ENCODE measurements at places on chromosomes 6 and 20.

DNA sequence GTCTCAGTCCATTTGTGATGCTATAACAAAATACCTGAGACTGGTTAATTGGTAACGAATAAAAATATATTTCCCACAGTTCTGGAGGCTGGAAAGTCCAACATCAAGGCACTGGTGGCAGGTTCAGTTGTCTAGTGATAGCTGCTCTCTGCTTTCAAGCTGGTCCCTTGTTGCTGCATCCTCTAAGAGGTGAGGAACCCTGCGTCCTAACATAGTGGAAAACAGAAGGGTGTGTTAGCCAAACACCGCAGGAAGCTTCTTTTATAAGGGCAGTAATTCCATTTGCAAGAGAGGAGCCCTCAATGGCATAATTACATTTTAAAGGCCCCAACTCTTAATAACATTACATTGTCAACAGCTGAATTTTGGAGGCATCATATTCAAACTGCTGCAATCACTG lies 372.7 kb downstream of the ADGRB3 start:
- no peak for DNase-seq

DNA sequence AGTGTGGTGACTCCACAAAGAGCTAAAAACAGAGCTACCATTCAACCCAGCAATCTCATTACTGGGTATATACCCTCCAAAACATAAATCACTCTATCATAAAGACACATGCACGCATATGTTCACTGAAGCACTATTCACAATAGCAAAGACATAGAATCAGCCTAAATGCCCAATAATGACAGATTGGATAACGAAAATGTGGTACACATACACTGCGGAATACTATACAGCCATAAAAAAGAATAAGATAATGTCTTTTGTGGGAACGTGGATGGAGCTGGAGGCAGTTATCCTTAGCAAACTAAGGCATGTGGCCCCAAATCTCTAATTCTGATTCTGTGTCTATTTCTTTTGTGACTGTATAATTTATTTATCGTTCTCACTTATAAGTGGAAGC lies 124.5 kb upstream of the PRND start:
- no peak for DNase-seq

DNA sequence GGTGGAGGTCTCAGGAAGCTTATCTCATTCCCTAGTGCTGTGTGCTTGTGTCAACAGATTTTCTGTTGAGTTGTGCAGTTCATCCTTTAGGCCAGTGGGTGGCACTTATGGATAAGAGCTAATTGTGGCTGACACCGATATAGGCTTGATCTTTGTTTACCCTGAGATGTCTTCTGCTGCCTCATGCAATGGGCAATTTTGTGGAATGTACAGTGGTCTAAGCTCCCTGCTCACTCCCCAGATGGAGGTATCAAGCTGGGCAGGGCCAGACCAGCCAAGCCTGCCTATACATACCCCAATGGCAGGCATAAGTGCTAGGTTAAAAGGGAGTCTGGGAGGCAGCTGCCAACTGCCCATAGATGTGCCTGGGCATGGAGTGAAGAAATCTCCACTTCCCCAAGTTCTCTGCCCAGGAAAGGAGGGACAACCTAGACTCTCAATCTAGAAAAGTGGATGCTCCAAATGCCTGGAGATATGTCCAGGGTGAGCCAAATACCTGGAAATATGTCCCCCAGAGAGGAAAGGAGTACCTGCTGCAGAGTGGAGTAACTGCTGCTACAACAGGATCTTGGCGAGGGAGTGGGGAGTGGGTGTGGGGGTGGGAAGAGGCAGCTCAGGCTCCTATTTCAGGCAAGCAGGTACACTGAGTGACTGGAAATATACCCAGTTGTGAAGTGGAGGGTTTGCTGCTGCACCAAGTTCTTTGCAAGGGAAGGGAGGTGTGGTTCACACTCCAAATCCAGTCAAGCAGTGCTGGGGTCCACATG lies 53.2 kb upstream of the ARG1 start:
- peak; percentile 63 for DNase-seq

DNA sequence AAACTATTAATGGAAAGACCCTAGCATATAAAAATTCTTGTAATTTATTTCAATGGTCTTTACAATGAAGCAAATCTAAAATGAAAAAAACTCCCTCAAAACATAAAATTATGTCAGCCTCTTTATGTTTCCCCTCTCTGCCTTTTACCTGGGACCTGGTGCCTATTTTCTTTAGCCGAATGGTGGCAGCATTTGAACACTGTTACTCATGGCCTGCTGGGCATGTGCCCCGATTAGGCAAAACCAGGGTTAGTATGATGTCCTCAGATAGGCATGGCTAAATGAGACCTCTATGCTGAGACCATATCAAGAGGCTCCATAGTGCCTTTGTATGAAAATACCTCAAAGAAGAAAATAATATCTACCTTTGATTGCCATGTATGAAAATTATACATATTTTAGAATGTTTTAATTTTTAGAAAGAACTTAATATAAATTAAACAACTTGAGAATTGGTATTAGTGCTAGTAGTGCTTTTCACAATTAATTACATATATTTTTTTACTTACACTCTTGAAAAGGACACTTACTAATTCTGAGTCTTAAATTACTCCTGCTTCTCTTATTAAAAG lies 22.5 kb upstream of the C6orf58 start:
- no peak for DNase-seq

DNA sequence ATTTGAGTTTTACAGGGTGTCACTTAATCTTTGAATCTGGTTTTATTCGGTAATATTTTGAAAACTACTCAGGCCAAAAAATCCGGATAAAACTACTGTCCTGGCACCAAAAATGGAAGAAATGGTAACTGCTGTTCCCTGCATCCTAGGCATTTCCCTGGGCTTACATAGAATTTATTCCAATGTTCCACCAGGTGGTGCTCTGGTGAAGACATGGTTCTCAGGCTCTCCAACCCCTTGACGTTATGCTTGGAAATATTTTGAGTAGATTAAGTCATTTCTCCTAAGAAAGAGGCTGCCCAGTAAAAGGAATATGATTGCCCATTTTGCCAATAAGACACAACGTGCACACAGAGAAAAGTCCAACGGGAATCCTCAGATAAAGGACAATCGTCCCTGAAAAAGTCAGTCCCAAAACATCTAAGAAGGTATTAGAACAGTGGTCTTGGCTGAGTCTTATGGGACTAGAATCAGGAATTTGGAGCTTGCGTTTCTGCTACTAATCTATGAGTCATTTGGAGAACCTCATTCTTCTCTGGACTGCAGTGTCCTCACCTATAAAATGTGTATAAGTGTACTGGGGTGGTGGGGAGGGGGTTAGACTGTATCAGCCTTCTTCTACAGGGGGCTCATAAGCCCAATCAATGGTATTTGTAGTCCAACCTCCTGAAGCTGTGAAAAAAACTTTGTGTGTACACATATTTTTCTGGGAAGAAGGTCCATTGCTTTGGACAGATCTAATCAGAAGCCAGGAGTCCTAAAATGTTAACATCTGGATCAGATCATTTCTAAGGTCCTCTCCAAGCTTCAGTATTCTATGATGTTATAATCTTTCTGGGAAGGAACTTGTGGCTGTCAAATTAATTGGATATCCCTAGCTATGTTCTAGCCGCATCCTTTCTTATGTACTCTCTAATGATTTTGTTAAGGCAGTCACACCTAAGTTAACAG lies 131.0 kb upstream of the BMP2 start:
- no peak for DNase-seq

GRCh38 chr6:152089992-152090391 lies 282.5 kb downstream of the ESR1 start:
- DNase-seq, result no peak

- DNase-seq, result no peak
These were observed 75.2 kb downstream of the SLC16A10 start for GRCh38 chr6:111162504-111162903.

- no peak for DNase-seq
These were observed 20.9 kb upstream of the TCP11 start for GRCh38 chr6:35161776-35162607.

DNA sequence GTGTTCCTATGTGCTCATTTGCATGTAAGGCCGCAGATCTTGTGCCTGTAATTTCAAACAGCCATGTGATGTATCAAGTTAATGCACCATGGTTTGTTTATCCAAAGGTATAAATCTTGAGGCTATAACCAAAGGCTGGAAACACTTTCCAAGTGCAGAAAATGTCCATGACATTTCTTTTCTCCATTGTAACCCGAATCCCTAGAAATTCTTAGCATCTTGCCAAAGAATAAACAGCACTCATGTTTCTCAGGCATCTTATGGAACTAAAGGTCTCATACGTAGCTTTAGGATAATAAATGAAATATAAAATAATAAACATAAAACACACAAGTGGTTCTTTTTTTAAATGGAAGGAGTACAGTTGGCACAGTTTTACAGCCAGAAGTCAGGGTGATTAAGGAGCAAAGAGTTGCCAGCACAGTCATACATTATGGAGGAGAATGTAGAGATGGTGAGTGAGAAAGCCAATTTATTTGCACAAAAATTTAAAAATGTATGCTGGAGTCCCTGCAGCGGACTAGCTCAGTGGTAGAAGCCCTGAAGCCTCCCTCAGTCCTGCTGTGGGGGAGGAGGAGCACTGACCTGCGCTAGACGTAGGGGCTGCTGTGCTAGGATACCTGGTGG lies 18.0 kb downstream of the CDH26 start:
- DNase-seq, result no peak

GRCh38 chr6:25981568-25982263 lies 19.1 kb downstream of the TRIM38 start:
- DNase-seq, result no peak

DNA sequence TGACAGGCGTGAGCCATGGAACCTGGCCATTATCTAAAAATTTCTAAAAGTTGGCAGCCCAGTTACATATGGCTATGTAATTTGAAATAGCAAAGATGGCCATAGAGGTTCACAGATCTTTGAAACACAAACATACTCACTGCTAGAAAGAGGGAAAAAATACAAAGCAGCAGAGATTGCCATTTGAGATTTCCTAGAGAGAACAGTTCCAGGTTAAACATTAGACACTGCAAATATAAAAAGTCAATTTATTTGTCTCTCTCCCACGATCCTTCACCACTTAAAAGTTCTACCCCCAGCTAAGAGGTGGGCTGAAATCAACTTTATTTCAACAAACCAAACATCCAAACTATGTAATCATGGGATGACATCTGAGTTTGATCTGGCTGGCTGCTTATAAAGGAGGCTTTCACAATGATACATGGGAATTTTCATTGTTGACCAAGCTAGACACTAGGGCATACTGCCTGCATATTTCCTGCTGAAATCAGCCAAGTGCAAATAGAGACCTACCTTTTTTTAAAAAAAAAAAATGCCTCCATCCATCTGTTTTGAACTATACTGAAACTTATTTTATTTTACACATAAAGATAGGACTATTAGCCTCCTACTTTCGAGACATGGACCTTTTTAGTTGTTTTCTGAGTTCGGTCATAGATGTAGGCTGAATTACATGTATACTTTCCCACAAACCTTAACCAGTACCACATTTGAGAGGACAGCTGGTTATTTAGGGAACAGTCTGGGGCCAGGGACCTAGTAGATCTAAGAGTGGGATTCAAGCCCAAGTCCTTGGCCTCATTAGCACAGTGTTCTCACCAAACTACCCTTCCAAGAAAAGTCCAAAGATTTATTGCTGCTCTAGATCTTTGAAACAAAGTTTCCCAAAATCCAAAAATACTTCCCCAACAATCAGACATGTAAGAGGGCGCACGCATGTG lies 16.6 kb downstream of the DCDC2 start:
- no peak for DNase-seq

GRCh38 chr6:40584741-40585140 lies 2.4 kb downstream of the LRFN2 start:
- no peak for DNase-seq

DNA sequence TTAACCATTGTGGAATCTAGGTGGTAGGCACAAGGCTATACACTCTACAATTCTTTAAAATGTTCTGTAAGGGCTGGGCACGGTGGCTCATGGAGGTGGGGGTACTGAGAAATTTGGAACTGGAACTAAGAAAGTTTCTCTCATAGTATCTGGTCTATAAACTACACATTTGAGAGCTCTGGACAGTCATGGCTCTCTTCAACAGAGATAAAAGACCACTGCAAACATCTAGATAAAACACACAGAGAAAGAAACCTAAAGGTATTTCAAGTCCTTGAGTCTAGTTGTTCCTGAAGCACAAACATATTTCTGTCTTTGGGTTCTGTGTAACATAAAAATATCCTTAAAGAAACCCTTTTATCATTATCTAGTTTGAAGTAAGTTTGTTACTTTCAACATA lies 35.2 kb downstream of the ILRUN start:
- DNase-seq, result no peak

- no peak for DNase-seq
These were observed 4.2 kb downstream of the FOXS1 start for GRCh38 chr20:31840906-31841816.

- DNase-seq, result no peak
These were observed 305.8 kb upstream of the PRDM1 start for GRCh38 chr6:105780146-105780860.

GRCh38 chr6:123332070-123332469 lies 304.7 kb downstream of the TRDN start:
- no peak for DNase-seq

DNA sequence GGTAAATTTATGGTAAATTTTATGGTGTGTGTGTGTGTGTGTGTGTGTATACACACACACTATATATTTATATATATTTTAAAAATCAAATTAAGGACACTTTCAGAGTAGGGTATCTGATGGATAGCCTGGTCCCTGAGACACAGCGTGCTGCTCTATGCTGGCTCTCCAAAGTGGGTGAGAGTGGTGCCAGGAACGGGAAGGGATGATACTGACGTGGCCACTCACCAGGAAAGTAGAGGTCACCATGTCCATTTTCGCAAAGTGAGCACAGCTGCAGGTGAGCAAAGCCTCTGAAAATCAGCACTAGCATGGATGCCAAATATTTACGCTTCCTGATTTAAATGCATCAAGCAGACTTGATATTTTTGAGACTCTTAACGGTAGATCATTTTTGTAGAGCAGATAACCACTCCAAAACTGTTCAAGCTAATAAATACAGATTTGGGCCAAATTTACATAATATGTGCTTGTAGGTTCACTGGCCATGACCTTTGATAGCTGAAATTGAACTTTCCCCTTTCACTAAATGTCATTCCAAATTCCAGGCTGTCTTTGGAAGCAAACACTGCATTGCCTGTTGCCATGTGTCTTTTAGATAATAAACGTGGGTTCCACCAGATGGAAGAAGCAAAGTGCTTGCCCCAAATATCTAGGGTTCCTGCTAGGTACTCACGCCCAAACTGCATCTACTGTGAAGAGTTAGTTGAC lies 116.6 kb downstream of the ATXN1 start:
- no peak for DNase-seq

DNA sequence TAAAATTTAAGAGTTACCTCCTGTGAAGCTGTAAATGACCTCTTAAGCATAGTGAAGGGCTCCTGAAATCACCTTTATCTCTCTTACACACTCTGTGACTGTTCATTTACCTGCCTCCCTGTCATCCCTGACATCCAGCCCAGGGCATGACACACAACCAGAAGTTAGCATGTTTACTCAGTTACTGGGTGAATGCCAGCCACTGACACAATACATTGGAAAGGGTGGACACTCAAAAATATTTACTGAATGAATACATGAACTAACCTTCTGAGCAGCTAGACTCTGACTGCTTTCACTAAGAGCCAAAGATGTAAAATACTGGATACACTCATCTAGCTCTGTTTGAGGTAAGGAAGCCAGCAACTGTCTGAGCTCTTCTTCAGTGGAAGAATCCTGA lies 25.3 kb downstream of the SERAC1 start:
- DNase-seq, result no peak

- no peak for DNase-seq
These were observed 34.1 kb downstream of the HLA-G start for GRCh38 chr6:29861521-29862255.

Data from iPS DF 19.7 (cell line).